ENCODE measurements at places on chromosomes 7 and 10. TPM values are rescaled to one million over a fixed set of nuclear protein-coding genes. Genes with fewer than 3 reads are reported as not detected.

Gene CCL24
- total RNA-seq, result not detected

Gene KNDC1
- 0.56 TPM for total RNA-seq

Gene SLC35G1
- 3.9 TPM for total RNA-seq

Gene ENTPD1
- total RNA-seq, result not detected

Gene UBE2H
- total RNA-seq, result 34.6 TPM

Gene IFIT3
- 7.8 TPM for total RNA-seq

Gene TPST1
- total RNA-seq, result 49.7 TPM

Gene HOXA5
- 23.9 TPM for total RNA-seq

Gene FGL2
- total RNA-seq, result 1.3 TPM

Gene NPY4R
- 0.83 TPM for total RNA-seq

Gene ERVW-1
- total RNA-seq, result not detected

Gene AKR1C2
- 0.36 TPM for total RNA-seq

Gene FAM204A
- 50.5 TPM for total RNA-seq

Gene PRKCQ
- total RNA-seq, result under 0.01 TPM
